Activated T-helper 1 cell treated with Interleukin-2 at 50 U/mL for 16 hours (primary cell): ENCODE measurements at places on chromosomes 4 and X.

DNA sequence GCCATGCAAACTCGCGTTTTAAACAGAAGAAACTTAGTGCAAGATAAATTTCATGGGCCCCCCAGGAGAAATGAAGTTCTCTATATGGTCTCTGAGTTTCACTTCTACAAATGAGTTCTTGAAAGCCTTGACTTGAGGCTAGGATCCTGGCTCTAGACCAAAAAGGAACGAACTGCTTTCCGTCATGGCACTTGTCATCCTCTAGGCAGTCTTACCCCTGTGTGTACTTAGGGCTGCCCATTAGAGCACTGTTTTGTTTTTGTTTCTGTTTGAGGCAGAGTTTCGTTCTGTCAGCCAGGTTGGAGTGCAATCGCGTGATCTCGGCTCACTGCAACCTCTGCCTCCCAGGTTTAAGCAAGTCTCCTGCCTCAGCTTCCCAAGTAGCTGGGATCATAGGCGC is 29.0 kb downstream of the RNF4 start:
- no peak for DNase-seq

- DNase-seq = no peak
These were observed 19.7 kb upstream of the CXCL6 start for GRCh38 chr4:73816814-73817213.

- no peak for DNase-seq
These were observed 1207.4 kb downstream of the ADGRL3 start for GRCh38 chr4:62407534-62407933.

GRCh38 chr4:2787230-2788100 is 5.4 kb upstream of the SH3BP2 start:
- DNase-seq = no peak

- no peak for DNase-seq
These were observed 25.7 kb upstream of the CT47A1 start for GRCh38 chrX:121011254-121011653.
